ENCODE measurements at places on chromosomes 6 and 20. TPM values are rescaled to one million over a fixed set of nuclear protein-coding genes. Genes with fewer than 3 reads are reported as not detected.

DNA sequence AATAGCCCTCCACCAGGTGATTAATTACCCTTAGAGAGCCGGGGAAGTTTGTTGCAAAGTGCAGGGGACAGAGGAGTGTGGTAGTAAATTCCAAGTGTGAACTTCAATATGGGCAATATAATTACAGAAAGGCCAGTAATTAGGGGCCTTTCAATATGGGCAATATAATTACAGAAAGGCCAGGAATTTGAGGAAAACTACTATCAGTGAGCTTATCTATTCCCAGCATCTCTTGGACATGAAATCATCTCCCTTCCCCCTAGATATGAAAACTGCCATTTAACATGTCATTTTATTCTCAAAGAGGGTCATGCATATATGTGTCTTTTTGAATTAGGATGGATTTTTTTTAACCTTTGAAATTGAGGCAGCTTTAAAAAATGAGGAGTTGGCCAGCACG is 102.0 kb downstream of the FOXO3 start:
- DNase-seq: no peak

- DNase-seq: no peak
Observed at GRCh38 chr20:63074631-63075030, 67.9 kb upstream of the BHLHE23 start.

The SAMD5 gene
- total RNA-seq: 8.7 TPM

DNA sequence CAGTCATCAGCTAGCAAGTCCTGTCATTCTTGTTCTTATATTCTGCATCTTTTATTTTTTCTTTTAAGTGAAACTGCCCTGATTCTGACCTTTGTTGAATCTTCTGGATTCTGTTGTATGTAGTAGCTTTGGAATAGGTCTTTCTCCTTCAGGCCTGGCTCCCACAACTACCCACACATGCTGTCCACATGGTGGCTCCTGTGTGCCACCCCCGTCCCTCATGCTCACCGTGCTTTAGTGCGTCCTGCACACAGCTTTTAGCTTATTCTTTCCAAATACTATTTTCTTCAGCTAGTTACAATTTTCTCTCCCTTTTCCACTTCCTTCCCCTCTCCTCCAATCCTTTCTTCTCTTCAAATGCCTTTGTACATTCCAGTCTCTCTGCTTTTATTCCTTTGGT is 61.8 kb downstream of the CTNNBL1 start:
- no peak for DNase-seq

The CCN2 gene
- total RNA-seq: 83.1 TPM

DNA sequence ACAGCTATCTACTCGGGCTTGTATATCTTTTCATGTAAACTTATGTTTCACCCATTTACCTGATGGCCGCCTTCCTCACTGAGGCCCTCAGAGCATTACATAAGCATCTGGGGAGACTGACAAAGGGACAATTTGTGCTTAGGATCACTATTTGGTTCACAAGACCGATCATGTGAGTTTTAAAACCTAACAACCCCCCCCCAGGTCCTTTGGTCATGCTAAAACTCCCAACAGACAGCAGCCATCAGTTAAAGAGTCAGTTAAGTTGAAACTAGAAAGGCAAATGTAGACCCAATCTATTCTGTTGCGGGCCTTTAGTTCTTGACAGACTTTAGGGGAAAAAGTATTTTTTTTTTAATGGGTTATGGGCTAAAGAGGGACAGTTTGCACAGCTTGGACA is 205.0 kb upstream of the RNF24 start:
- DNase-seq: no peak

The ARFGEF2 gene
- total RNA-seq: 32.9 TPM

The CFAP61 gene
- total RNA-seq: 8.6 TPM

- no peak for DNase-seq
Observed at GRCh38 chr6:44956396-44956795, 371.7 kb upstream of the RUNX2 start.

GRCh38 chr6:19432966-19433498 is 404.1 kb upstream of the ID4 start:
- DNase-seq: no peak

- DNase-seq: no peak
Observed at GRCh38 chr6:89386917-89387491, 25.1 kb downstream of the RRAGD start.

- DNase-seq: peak; percentile 91
Observed at GRCh38 chr20:62427172-62428001, at the start of gene RBBP8NL. TSS of gene RBBP8NL (minus strand) at chr20:62427539. CDS start at chr20:62419647, 7,892 bp downstream.

GRCh38 chr20:5000263-5001173 is 792 bp downstream of the SLC23A2 start:
- peak; percentile 65 for DNase-seq

The RAD21L1 gene
- not detected for total RNA-seq

- no peak for DNase-seq
Observed at GRCh38 chr20:38164624-38165088, 414 bp downstream of the TGM2 start.

- DNase-seq: no peak
Observed at GRCh38 chr20:59448851-59449444, 148.5 kb downstream of the EDN3 start.

GRCh38 chr6:92124200-92124651 is 1295.1 kb downstream of the EPHA7 start:
- DNase-seq: no peak

DNA sequence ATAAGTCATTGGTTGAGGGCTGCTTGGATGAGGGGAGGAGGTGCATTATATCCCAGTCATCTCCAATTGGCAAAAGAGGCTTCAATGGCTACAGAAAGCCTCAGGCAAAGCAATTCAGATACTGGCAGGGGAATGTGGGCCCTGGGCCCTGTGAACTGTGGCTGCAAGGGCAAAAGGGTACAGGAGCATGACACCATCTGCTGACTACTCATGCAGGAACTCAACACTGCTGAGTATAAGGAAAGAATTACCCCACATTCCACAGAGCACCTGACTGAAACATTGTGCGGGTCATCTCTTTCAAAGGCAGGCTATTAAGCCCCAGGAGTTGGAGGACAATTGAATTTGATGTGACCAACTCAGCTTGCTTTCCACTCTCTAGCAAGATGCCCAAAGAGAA is 92.1 kb upstream of the SPTLC3 start:
- DNase-seq: no peak

DNA sequence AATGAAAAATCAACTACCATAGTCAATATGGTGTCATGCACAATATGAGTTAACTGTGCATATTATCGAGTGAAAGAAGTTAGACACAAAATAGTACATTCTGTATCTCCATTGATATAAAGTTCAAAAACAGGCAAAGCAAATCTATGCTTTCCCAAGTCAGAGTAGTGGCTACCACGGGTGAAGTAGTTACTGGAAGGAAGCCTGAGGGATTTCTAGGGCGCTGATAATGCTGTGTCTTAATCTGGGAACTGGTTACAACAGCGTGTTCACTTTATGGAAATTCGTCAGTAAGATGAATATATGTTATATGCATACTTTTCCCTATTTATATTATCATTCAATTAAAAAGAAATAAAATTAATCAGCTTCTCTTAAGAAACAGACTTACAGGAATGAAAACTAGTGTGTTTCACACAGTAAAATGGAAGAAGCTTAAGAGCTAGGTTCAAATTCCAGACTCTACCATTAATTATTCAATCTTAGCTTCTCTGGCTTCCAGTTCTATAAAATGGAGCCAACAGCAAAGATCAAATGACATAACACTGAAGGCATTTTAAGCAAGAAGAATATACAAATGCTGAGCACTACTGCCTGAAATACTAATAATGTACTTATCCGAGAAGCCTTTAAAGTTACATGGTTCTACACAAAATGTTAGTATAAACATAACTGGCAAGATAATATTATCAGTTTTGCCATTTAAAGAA is 19.2 kb downstream of the BACH2 start:
- no peak for DNase-seq

DNA sequence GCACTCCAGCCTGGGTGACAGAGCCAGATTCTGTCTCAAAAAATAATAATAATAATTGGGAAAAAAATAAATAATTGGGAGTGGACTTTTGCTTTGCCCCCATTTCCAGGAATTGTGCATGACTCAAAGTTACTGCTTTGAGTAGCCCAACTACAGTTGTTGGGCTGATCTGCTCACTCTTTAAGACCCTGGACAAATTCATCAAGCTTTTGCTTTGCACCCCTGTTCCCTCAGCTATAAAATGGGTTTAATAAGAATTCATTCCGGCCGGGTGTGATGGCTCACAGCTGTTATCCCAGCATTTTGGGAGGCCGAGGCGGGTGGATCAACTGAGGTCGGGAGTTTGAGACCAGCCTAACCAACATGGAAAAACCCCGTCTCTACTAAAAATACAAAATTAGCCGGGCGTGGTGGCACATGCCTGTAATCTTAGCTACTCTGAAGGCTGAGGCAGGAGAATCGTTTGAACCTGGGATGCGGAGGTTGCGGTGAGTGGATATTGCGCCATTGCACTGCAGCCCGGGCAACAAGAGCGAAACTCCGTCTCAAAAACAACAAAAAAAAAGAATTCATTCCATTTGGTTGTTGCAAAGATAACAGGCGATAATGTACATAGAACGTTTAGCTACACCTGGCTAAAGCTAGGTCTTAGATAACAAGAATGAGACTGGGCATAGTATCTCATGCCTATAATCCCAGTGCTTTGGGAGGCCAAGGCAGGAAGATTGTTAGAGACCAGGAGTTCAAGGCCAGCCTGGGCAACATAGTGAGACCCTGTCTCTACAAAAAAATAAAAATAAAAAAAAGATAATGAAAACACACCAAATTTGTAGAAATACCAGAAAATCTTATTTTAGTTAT is 87.9 kb upstream of the ZNF217 start:
- no peak for DNase-seq

GRCh38 chr6:37239526-37239925 is 18.0 kb upstream of the TBC1D22B start:
- no peak for DNase-seq

DNA sequence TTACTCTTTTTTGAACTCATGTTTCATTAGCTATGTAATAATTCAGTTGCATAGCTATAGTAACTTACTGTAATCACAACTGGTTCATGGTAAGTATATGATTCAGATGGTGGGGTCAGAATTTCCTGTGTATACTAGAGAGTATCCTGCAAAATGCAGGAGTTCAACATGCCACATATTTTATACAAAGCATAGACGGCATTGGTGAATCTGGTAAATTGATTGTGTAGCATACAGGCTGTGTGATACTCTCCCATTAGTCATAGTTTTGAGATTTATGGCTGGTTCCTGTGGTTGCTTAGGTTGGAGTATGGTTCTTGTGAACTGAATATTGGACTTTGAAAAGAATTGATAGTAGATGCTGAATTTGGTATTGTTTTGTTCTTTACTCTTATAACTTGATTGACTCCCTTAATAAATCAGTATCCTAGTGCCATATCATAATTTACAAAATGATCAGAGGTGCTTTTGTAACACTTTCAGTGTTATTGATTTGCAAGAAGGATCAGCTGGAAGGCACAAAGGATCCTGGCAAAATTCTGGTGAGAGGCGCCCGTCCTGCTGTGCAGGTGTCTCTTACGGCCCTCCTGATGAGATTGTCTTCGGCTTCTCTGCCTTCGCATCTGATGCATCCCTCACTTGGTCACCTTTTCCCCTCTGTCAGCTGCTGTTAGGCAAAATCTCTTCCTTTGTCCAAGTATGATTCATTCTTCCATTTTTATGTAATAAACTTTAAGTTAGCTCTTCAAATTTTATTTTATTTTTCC is 22.6 kb downstream of the SNX9 start:
- DNase-seq: no peak

The COL20A1 gene
- not detected for total RNA-seq

The PGC gene
- total RNA-seq: 947 TPM

DNA sequence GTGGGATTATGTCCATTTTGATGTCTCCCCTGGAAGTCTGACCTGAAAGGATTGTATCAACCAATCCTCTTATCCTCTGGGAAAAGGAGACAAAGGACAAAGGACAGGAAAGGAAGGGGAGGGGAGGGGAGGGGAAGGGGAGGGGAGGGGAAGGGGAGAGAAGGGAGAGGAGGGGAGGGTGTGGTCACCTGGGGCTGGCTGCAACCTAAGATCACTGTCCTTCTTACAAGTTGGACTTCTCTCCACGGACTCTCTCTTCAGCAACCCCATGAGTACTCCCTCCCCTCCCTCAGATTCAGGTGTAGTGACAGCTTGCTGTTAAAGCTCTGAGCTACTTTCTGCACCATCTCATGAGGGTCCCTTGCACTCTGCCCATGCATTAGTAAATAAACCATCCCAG is 58.9 kb upstream of the KLHL31 start:
- DNase-seq: no peak

DNA sequence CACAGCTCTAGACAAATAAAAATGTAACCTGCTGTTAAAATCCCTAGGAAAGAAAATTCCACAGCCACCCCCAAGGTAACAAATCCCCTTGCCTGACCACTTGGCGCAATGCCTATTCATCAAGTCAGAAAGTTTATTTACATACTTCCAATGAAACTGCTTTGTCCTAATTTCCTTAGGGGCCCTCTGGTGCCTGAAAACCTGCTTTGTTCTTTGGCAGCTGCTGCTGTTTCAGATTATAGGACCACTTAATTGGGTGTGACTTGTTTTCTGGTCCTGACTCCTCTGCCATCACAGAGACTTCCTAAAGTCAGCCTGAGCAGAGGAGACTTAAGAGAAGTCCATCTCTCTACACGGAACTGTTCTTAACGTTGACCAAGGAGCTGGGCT is 323.6 kb downstream of the UBE3D start:
- DNase-seq: no peak

GRCh38 chr6:107156617-107157016 is 41.3 kb upstream of the BEND3 start:
- no peak for DNase-seq

DNA sequence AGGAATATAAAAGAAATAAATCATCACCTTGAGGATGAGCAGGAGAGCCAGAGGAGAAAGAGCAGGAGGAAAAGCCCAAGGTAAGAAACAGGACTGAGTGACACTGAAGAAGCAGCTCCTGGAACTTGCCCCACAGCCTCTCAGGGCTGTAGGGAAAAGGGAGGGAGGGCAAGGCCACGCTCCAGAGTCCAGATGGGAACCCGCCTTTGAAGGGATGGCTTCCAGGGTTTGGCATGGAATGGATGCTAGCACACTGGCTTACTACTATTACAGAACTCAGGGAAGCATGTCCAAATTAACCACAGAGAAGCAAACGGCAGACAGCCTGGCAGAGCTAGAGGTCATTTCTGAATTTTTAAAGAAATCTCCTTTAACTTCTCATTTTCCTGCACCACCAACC is 26.8 kb downstream of the RALGAPA2 start:
- DNase-seq: no peak

The NRSN1 gene
- not detected for total RNA-seq

DNA sequence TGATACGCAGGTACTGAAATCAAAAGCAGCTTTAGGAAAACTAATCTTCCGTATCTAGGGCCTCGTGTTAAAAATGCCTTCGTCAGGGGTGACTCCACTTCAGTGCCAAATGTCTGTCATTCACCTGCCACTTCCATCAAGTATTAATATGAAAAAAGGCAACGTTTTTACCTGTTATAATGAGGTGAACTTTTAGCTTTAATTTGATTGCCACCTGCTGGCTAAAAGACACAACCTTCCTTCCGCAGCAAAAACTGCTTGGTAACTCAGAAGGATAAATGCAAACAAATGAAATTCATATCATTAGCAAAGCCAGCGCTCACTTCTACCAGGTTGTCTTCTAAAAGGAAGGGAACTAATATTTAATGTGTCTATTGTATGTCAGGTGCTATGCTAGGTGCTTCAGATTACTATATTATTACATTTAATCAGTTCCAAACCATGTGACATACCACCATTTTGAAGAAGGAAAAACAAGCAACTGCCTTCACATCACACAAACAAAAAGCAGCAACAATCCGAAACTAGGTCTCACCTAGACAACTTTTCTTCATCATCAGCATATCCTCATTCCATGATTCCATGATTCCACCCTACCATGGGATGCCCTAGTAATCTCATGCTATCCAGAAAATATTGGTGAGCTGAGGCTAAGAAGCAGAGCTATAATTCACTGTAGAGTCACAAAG is 20.6 kb upstream of the ARHGAP18 start:
- no peak for DNase-seq

GRCh38 chr6:20539387-20539786 is 5.1 kb downstream of the CDKAL1 start:
- no peak for DNase-seq
